T-helper 2 cell (primary cell): ENCODE measurements at places on chromosomes 7 and 10.

DNA sequence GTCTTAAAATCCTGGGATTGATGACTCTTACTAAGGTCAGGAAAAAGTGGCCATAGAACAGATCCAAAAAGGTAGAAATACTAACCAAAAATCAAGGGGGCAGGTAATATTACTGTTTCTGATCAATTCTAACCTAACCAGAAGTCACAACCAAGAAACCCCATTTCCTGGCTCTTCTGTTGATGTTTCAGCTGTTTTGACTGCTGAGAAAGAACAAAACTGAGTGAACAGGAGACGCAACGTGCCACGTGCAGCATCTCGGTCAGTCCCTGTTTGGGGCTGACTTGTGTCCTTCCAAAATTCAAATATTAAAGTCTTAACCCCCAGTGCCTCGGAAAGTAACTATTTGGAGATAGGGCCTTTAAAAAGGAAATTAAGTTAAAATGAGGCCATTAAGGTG lies 56.8 kb downstream of the JAZF1 start:
- DNase-seq, result no peak

DNA sequence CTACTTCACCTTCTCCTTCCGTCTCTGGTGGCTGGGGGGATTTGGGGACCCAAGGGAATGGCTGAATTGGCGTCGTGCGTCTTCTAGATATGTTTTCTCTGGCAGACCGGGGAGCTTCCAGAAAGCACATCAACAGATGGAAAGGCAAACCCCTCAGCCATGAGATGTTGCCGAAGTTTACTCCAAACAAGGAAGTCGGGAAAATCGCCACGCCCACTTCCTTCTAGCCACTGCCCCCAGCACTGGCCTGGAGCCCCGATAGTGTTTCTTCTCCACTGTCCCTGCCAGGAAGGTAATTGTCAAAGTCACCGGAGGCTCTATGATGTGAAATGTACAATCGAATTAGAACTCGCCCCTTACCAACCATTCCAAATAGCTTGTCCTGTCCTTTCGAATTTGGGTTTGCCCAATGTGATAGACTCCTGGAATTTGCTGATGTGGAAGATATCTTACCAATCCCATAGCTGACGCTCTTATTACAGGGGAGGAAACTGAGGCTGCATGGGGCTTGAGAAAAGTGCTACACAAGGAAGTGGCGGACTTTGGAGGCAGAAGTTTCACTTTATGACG lies 191.0 kb downstream of the LSM5 start:
- DNase-seq, result no peak

DNA sequence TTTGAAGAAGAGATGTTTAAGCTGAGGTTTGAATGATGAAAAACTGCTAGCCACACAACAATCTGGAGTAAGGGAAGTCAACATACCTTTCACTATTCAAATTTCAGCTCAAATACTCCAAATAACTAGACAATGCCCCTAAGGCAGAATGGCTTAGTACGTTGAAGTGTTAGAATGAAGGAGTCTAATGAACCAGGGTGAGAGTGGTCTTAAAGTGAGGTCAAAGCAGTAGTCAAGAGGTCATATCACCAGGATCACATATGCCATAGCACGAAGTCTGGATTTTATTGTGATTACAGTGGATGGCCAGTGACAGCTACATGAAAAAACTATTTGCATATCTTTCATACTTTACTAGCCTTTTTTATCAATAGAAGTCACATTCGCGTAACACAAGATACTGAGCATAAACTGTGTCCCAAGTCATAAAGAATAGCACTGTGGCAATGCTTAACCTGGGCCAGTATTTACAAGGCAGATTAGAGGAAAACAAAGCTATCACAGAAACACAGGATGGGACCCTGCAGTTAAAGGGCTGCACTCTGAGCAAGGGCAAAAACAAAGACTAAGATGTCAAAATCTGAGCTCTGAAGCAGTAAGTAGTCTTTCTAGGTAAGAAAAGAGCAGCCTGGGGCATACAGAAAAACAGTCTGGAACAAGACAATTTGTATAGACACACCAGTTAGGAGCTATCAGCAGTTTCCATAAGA lies 61.5 kb downstream of the HYCC1 start:
- DNase-seq, result no peak

- DNase-seq, result no peak
These were observed 40.6 kb downstream of the SH3PXD2A start for GRCh38 chr10:103814626-103815370.

- peak; percentile 54 for DNase-seq
These were observed 187.3 kb upstream of the PRSS58 start for GRCh38 chr7:142445019-142445686.

GRCh38 chr10:72622271-72622670 lies 3.6 kb downstream of the MICU1 start:
- DNase-seq, result no peak

GRCh38 chr7:2722591-2722990 lies 34.6 kb downstream of the AMZ1 start:
- DNase-seq, result no peak

- DNase-seq, result no peak
These were observed 121.9 kb downstream of the USP6NL start for GRCh38 chr10:11489591-11489990.

GRCh38 chr7:99170065-99170729 lies 26.3 kb upstream of the SMURF1 start:
- DNase-seq, result no peak

DNA sequence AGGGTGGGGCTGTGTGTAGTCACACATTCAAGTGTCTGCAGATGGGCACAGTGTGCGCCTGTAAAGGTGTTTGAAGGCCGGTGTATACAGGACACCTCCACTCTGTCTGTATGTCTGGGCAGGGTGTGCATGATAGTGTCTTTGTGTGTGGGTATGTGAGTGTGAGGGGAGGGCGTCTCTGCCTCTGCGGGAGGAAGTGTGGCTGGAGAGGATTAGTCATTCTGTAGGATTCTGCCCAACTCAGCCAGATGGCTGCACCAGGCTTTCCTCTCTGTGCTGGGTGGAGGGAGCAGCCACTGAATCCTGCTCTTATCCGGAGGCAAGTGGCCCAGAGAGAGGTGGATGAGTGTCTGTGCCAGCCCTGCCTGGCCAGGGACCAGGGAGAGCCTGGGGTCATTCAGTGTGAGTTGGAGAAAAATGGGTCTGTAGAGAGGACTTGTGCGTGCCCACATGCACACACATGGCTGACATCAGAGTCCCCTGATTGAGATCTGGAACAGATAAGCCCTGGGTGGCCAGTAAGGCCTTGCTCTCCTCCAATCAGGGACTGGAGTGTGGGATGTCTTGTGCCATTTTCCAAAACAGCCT lies 1.7 kb downstream of the SFXN3 start:
- no peak for DNase-seq

DNA sequence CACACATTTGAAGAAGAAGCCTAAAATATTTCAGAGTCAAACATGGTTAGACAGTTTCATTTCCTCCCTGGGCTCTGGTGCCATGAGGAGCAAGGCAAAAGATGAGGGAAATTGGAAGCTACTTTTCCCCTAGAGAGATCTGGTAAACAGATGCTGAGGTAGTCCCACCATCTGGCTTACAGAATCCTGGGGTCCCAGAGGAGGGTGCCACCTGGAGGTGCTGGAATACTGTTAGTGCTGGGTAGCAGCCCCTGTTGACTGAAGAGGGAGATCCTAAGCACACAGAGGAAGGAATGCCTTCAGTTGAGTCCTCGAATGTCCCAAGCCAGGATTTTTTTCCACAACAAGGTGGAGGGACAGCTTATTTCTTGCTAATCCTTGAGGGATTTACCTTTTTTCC lies 160.1 kb downstream of the FZD1 start:
- DNase-seq, result no peak

DNA sequence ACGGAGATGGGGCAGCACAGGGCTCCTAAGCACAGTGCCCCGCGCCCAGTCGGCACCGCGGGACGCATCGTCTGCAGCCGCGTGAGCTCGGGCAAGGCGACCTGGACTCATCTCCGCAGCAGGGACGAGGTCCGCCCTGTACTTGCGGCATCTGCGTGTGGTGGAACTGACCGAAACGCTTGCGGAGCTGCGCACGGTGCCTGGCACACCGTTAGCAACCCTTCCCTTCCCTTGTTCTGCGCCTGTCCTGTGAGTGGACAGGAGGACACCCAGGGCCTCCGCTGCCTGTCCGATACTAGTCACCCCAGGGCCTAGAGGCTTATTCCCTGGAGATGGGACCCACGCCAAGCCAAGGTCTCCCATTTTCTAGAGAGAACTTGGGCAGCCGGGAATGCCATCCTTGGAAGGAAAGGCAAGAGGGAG lies 98.5 kb downstream of the WDR11 start:
- no peak for DNase-seq

DNA sequence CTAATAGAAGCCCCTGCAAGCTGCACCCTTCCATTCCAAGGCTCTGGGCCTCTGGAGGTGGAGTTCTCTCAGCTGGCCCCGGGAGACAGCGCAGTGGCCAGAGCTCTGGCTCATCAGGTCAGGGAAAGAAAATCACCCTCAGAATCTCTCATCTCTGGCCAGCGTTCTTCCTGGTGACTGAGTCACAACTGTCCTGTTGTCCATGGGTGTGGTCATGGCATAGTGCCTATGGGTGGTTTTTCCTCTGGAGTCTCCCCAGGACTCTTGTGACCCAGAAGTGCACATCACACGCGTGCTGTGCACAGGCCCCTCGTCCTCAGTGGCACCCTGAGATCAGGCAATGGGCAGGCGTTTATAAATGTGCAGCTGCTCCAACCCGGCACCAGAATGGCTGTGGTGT lies 27.4 kb upstream of the FXYD4 start:
- DNase-seq, result no peak

DNA sequence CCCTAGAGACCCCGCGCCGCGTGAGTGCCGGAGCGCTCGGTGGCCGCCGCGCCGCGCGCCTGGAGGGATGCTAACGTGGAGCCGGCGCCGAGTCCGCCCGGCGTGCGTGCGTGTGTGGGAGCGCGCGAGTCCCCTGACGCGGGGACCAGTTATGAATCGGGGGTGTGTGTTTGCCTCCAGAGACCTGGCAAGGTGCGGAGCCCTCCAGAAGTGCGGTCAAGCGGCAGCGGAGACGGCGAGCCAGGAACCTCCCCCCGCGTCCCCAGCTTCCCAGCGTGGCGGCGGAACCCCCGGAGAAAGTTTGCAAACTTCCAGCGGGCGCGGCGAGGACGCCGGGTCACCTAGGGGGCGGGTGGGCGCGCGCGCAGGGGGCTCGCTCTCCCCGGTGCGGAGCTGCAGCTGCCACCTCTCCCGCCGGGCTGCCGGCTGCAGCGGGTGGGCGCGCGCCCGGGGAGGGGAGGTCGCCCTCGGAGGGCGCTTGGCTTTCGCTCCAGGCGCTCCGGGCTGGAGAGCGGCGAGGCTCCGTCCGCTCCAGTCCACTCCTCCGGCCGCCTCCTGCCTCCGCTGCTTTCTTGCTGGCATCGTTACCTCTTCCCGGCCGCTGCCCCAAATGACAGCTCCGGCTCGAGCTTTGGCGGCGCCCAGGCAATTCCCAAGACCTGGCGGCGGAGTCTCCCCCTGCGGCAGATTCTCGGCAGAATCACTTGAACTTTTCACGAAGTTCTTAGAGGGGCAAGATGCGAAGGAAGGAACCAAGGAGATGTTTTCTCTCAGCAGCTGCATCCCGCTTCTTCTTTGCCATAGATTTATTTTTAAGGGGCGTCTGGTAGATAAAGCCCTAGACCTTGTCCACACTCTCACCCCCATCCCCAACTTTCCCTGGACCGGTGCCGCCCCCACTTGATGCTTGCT lies 2.3 kb upstream of the CREB5 start:
- no peak for DNase-seq

- no peak for DNase-seq
These were observed 19.5 kb upstream of the MMP21 start for GRCh38 chr10:125795128-125795527.

GRCh38 chr10:79234391-79235315 lies 112.6 kb upstream of the PPIF start:
- no peak for DNase-seq

GRCh38 chr7:30433506-30433905 lies 45.1 kb downstream of the NOD1 start:
- DNase-seq, result no peak

DNA sequence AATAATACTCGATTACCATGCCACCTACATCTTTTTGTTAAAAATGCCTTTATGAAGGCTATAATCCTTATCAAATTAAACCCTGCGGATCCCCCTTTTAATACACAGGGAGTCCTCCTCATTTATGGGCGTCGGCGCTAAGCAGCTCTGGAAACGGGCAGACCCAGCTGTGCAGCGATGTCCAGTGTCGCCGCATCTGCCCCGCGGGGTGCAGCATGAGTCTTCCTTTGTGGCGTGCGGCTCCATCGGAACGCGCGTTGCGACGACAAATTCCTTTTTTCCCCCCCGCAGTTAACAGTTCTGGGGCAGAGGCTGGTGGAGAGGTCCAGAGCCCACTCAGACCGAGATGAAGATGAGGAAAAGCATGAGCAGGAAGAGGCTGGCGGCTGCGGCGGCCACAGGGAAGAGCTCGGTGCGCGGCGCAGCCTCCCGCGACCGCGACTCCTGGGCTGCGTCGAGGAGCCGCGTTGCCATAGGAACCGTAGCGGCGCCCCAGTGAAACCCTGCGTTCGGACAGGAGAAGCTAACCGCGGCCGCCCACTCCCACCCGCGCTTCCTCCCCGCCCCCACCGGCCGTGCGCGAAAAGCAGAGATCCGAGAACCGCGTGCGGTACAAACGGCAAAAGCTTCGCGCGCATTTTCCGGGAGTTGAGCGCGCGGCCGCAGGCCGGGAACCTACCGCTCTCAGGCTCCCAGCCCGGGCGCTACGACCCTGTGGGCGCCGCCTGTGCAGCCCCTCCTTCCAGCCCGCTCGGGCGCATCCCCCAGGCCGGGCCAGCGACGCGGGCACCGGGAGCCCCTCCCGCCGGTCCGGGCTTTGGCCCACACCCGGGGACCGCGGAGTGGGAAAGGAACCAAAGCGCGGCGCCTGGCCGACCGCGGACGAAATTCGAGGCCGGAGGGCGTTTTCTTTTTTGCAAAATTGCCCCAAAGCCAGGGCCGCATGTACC lies 130.6 kb downstream of the SPAG6 start:
- no peak for DNase-seq

DNA sequence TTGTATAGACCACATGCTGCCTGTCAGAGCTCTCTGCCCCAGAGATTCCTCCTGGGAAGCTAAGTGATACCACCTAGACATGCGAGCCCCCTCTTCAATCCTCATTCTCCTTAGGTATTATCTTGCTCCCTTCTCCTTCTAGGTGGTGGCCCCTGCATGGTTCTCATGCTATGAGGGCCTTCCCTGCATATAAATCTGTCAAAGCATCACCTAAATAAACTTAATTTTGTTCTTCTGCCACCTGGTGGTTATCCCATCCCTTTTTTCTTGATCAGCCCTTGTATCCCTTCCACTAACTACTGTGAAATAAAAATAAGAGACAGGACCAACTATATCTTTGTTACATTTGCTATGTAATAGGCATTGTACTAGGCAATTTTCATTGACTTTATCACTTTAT lies 242.1 kb downstream of the CDC14C start:
- no peak for DNase-seq

- no peak for DNase-seq
These were observed 23.2 kb downstream of the STMP1 start for GRCh38 chr7:135685306-135686084.

GRCh38 chr7:130927062-130927461 lies 193.1 kb upstream of the KLF14 start:
- no peak for DNase-seq

GRCh38 chr10:48778193-48778857 lies 93.7 kb downstream of the WDFY4 start:
- DNase-seq, result no peak
